Activated CD4-positive, alpha-beta memory T cell treated with anti-CD3 and anti-CD28 coated beads for 36 hours (primary cell): ENCODE measurements at places on chromosomes 3 and 15.
A peak's percentile ranks its signal among the peaks of the same experiment; 100 is the strongest.

GRCh38 chr3:53287131-53287629 lies 31.4 kb upstream of the TKT start:
- DNase-seq: peak; percentile 34

- no peak for DNase-seq
Measured at GRCh38 chr3:42711491-42712343, 9.1 kb upstream of the HHATL start.

DNA sequence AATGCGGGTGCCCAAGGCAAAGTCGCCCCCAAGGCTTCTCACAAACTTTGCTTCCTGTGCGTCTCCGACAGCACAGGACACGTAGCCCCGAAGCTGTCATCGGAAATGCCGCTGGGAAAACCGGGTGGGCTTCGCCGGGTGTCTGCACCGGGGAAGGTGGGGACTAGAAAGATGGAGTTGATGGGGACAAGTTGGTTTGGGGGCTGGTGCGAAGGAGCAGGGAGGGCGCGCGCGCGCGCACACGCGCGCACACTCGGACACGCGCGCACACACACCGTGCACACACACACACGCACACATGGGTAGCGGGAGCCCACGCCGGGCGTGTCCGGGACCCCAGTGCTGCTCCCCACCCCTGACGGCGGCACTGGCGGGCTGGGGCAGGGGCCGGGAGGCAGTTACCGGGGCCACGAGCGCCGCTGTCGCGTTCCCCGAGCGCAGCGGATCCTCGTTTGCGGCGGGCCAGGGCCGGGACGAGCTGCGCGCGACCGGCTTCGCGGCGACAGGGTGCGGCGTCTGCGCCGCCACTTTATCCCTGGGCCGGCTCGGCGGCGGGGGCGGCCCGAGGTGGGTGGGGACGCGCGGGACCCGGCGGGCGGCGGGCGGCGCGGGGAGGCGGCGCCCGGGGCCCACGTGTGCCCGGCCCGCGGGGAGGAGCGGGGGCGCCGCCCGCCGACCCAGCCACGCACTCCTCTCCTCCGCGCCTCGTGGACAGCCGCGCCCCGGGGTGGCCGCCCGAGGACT lies 539 bp upstream of the MGLL start:
- no peak for DNase-seq

GRCh38 chr15:87817553-87817952 lies 439.0 kb downstream of the NTRK3 start:
- DNase-seq: no peak

- no peak for DNase-seq
Measured at GRCh38 chr3:154967090-154967489, 113.0 kb upstream of the MME start.

DNA sequence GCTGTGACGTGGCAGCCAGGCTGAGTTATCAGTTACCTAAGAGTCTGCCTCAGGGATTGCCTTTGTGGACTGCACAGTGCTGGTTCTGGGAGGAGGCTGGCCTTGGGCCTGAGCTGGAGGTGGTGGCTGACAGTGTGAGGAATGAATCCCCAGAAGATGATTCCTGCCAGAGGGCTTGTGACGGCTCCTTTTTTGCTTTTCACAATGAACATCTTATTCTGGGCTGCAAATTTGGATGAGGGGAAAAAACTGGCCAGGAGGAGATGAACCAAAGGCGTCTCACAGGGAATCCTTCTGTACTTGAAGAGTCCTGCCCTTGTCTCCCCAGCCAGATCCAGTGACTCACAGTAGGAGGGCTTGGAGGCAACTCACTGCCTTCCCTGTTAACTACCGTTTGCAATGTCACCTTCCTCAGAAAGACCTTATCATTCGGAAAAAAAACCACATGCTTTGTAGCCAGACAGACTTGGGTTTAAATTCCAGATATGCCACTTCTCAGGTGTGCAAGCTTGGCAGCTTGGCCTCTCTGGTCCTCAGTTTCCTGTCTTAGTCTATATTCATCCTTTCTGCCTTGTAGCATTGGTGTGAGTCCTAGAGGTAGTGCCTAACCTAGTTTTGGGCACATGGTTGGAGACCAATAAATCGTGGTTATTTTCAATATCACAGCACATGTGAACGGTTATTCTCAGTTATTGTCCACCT lies 19.1 kb downstream of the ST6GAL1 start:
- DNase-seq: no peak

- DNase-seq: no peak
Measured at GRCh38 chr15:39887832-39888231, 32.2 kb downstream of the GPR176 start.

- DNase-seq: no peak
Measured at GRCh38 chr15:73438651-73439050, 4.3 kb upstream of the REC114 start.

DNA sequence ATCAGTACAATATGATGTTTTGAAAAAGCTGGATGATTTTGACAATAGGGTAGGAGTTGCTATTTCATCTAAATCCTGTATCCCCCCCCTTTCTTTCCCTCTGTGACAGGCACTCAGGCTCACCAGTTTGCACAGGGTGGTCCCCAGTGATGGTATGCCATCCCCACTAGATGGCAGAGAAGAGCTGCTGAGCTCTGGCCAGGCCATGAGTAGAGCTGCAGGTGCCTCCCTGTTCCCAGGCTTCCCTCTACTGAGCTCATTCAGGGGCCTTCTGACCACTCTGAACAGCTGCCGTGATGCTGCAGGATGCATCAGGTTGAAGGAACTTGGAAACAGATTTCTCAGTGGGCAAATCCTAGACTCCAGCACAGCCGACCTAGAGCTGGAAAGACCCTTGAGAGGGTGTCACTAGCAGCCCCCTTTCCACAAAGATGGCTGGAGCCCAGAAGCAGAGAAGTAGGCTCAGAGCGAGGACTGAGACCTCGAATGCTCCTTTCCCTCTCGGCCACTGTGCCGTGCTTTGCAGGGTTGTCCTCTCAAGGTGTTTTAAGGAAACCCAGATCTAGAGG lies 45.1 kb downstream of the EFCAB12 start:
- peak; percentile 61 for DNase-seq

- DNase-seq: no peak
Measured at GRCh38 chr15:31609258-31609681, 282.6 kb downstream of the KLF13 start.

GRCh38 chr3:8777978-8778267 lies 8.5 kb upstream of the OXTR start:
- no peak for DNase-seq

GRCh38 chr15:29818141-29818540 lies 4.1 kb downstream of the TJP1 start:
- no peak for DNase-seq

- DNase-seq: no peak
Measured at GRCh38 chr3:101036213-101036618, 43.0 kb upstream of the ABI3BP start.

GRCh38 chr3:188972310-188972709 lies 199.5 kb upstream of the TPRG1 start:
- no peak for DNase-seq

DNA sequence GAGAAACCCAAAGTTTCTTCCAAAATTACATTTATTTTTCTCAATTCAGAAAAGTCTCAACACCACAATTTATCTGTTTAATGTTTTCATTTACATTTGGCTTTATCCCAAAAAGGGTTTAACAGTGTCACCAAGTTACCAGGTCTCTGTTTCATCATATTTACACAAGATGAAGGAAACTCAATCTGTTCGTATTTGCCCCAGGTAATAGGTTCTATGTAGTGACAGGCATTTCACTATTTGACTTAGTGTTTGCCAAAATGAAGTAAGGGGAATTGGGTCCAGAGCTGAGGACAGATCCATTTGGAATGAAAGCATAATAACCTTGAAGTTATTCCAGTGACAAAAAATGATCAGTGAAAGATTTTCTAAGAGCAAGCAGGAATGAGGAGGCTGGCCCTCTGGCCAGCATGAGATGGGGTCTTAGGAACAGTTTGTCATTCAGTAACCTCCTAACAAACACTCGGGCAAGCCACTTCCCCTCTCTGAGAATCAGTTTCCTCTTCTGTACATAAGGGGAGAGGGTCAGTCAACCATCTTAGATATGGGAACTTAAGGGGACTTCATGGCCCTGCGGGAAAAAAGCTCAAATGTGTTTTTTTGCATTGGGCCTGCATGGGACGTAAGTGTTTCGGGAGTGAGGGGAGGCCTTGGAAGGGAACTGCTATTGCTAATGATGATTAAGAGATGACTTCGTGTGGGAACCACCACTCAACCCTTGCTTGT lies 31.8 kb downstream of the UMPS start:
- DNase-seq: no peak

GRCh38 chr3:13007251-13007941 lies 65.8 kb downstream of the IQSEC1 start:
- no peak for DNase-seq

- no peak for DNase-seq
Measured at GRCh38 chr15:81947548-81947947, 98.3 kb downstream of the MEX3B start.

DNA sequence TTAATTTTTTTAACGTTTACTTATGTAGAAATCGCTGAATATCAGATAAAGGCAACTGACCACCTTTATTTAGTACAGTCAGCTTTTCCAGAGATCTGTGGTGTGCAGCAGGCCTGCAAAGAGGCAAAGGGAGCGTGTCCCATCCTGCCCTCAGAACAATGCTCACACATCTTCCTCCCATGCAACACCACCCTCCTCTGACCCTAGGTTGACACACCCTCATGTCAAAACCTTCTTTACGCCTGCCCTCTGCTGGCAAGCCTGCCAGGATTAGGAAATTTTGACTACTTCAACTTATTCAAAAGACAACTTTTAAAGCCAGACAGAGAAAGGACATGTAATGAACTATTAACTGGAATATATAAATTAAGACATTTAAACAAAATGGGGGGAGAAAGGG lies 513.7 kb downstream of the FOXP1 start:
- DNase-seq: peak; percentile 84

GRCh38 chr3:114319453-114319852 lies 25.6 kb downstream of the TIGIT start:
- no peak for DNase-seq

- peak; percentile 91 for DNase-seq
Measured at GRCh38 chr15:40274350-40275274, 8.3 kb downstream of the ANKRD63 start.

DNA sequence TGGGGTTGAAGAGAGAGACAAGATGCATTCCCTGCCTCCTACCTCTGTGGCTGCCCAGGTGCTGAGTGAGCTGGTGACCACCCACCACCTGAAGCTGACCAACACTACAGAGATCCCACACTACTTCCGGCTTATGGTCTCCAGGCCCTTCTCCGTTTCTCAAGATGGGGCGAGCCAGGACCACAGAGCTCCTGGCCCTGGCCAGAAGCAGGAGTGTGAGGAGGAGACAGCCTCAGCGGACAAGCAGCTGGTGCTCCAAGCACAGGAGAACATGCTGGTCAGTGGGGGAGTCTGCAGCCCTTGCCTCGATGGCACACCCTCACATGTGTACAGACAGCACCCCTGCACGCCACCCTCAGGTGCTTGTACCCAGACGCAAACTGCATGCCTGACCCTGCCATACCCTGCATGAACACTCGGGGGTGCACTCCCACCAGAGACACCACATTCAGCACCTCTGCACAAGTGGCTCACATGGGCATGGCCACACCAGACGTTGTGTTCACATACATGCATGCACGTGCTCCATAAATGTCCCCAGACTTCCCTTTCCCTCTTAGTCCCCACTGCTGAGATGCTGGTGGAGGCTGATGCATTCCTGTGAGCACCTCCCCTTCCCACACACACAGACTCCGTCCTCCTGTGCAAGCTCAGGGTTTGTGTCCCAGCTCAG lies 19.0 kb downstream of the ACAA1 start:
- DNase-seq: peak; percentile 85

GRCh38 chr3:36864180-36865053 lies 80.4 kb downstream of the TRANK1 start:
- no peak for DNase-seq

DNA sequence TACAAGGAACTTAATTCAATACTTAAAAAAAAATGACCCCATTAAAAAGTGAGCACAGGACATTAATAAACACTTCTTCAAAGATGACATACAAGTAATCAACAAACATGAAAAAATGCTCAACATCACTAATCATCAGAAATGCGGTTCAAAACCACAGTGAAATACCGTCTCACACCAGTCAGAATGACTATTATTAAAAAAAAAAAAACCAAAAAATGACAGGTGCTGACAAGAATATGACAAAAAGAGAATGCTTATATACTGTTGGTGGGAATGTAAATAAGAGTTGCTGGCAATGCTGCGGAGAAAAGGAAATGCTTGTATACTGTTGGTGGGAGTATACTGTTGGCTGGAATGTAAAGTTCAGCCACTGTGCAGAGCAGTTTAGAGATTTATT lies 358.3 kb upstream of the CBLB start:
- no peak for DNase-seq

DNA sequence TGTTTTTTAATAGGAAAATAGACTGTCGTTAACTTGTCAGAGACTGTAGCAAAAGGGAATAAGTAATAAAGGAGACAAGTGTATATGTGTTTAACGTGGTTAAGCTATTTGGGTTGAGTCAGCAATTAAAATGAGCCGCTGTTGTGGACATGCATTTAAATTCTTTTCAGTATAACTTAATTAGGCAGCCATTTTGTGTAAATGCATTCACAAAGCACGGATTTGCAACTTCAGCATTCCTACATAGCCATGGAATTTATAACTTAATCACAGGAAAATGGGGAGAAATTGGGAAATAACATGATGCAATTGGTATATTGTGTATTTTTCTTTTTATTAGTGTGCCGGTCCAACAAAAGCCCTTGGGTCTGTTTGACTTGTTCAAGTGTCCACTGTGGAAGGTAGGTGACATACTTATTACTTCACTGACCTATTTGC lies 27.9 kb downstream of the USP3 start:
- DNase-seq: no peak

GRCh38 chr3:45572755-45573154 lies 21.8 kb upstream of the LIMD1 start:
- DNase-seq: no peak

- no peak for DNase-seq
Measured at GRCh38 chr3:113218681-113219045, 7.3 kb downstream of the BOC start.

GRCh38 chr3:129483870-129484269 lies 43.8 kb downstream of the IFT122 start:
- no peak for DNase-seq

- no peak for DNase-seq
Measured at GRCh38 chr3:57234613-57235575, 7.4 kb downstream of the APPL1 start.

- no peak for DNase-seq
Measured at GRCh38 chr15:25695875-25696760, 167.0 kb downstream of the ATP10A start.

GRCh38 chr3:176469694-176470205 lies 727.5 kb downstream of the TBL1XR1 start:
- DNase-seq: no peak

DNA sequence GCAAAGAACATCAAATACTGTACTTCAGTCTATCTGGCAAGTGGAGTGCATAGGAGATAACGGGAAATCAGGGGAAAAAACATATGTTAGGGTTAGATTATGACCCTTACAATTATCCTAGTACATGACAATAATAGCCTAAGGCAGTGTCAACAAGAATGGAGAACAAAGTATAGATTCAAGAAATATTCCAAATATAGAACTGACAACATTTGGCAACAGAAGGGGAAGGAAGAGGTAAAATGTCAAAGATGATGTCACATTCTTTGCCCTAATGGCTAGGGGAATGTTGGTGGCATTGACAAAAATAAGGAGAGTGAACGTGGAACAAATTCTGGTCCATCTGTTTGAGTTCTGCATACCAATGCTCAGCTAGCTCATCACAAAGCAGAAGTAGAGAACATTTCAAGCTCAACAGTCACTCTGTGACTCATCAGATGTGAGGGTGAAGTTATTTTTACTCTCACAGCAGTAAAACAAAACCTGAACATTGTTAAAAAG lies 15.5 kb upstream of the ATP8B4 start:
- DNase-seq: no peak

GRCh38 chr3:99521551-99521950 lies 116.8 kb upstream of the COL8A1 start:
- DNase-seq: no peak
